ENCODE measurements at places on chromosomes 2 and 18.

DNA sequence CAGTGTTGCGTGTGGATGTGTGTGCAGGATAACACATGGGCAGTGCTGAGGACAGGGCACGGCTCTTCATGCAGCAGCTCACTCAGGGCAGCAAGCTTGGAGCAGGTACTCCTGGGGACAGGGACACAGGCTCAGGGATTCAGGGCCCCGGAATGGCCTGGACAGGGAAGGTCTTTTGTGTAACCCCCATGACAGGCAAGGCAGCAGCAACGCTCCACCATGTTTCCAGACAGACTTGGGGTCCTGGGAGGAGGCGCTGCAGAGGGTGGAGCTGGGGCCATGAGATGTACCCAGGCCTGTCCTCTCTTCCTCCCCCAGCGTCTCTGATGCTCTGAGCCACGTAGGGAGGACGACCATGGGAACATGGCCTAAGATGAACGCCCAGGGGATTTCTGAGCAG, 58.3 kb downstream of the ADNP2 start:
- no peak for DNase-seq

DNA sequence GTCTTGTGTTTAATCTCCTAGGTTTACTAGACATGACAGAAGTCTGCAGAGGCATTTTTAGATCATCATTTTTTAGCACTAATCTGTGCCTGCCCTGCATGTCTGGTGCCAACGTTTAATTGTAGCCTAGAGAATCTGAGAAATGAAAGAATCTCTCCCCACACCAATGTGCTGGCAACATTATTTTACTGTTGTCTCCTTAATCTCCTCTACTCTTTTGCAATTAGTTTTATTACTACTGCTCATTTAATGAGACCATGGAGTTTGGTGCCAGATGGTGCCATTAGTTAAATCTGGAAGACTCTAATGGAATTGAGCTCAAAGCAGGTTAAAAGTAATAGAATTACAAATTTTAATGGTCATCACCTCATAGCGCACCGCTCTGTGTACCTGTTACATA, 4.0 kb upstream of the SPP2 start:
- no peak for DNase-seq

GRCh38 chr2:150468350-150468960, 19.0 kb downstream of the RND3 start:
- no peak for DNase-seq

DNA sequence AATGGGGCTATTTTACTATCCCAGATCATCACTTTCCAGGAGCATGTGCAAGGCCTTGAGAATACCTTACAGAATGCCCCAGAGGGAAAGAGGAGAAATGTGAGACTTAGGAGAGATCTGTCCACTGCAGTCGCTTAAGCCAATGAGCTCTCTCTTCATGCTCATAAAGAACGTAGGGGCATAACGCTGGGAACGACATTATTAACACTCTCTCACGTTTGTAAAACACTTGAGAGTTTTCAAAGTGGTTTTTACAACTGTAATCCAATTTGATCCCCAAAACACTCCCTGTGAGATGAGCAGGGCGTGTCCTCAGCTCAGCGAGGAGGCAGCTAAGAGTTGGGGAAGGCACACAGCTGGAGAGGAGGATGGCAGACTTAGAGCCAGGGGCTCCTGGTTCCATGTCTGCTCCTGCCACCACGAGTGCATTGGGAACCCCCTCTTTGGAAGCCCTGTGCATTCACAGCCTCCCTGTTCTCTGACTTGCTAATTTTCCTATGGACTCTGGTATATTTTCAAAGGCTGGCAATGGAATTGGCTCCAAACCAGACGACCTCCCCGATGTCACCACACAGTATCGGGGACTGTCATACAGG, 97.4 kb downstream of the PLB1 start:
- DNase-seq = peak; percentile 59

DNA sequence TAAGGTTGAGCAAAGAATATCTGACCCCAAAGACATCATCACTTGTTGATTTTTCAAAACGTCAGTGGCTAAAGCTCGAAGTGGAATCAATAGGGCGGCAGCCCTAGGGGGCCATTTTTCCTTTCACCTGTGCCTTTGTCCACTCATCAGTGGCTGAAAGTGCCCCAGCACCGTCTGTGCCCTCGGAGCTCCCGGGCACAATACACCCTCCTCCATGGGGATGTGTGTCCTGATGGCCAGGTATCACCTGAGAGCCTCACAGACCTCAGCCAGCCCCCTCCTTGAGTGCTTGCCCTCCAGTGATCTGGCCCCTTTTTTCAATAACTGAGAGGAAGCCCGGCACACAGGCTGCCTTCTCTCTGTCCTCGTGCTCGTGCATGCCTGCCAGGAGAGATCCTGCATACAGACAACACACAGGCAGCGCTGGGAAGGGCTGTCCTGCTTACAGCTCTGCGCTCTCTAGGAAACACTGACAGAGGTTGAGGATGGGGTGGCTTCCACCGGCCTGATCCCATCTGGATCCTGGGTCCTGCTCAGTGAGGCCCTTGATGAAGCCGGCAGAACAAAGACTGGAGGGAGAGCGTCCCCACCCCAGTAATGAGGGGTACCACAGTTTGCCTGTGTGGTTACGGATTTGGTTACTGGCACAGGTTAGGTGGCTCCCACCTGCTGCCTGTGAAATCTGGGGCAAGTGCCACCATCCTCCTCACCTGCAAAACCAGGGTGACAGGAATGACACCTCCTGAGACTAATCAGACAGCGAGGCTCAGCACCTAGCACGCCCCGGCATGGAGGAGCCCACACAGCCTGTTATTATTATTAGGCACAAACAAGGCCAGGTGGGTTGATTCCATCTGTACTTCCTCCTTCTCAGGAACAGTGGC, 197.5 kb upstream of the RAB6C start:
- peak; percentile 58 for DNase-seq

Measured in activated effector memory CD4-positive, alpha-beta T cell treated with anti-CD3 and anti-CD28 coated beads, Interleukin-2, amount 50 U/mL, for 16 hours (primary cell).